ENCODE measurements at places on chromosomes 13 and 19.

GRCh38 chr13:97108530-97108900, 113.6 kb upstream of the MBNL2 start:
- no peak for DNase-seq

DNA sequence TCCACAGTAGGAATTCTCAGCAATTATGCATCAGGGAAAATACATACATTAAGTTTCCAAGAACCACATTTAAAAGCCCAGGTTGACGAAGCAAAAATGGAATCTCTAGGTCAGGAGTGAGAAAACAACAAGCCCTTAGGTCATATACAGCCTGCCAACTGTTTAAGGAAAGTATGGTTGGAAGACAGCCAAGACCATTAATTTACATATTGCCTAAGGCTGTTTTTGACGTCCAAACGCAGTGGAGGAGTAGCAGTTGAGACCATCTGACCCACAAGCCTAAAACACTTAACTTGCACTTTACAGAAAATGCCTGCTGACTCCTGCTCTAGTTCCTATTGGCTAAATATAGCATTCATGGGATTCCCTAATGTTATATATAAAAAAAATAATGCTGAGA, 299.0 kb downstream of the ITGBL1 start:
- peak; percentile 88 for DNase-seq

DNA sequence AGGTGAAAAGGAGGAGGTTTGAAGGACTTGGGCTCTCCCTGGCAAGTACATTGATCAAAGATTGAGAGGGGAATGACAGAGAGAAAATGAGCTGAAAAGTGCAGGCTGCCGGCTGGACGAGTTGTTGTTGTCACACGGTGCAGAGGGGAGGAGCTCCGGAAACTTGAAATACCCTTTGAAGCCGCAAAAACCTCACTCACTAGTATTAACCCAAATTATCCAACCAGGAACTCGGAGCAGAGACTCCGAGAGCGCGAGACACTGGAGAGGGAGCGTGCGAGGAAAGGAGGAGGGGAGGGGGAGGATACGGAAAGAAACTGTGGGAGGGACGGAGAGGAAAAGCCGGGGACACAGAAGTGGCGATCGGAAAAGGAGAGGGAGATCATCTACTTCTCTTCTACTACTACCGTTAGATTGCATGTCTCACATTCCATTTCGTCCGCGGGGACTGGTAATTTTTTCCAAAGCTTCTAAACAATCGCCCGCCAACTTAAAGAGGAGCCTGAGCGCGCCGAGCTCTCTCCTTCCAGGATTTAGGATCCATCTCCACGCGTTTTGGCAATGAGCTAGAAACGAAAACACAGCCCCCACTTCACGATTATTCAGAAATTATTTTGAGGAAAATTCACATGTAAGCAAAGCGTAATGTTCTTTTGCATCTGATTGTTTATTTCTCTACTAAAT, at the start of gene DACH1:
TSS of gene DACH1 (minus strand) at position 74 of the 684 bp plus-strand sequence.
- no peak for DNase-seq

DNA sequence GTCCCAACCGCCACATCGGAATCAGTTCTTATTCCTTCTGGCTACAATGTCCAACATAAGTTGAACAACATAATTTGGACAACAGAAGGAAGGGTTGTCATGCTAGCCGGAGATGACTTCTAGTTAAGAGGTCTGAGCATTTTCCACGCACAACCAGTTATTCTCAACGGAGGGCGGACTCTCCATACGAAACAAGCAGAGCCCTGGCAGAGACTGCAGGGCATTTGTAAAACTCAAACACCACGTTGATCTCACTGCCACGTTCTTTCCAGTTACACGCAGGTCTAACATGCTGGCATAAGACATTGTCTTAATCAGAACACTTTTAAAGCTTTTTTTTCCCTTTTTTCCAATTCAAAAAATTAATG, 38.3 kb upstream of the DCUN1D2 start:
- DNase-seq: no peak
